ENCODE measurements at places on chromosomes 11 and 22.

DNA sequence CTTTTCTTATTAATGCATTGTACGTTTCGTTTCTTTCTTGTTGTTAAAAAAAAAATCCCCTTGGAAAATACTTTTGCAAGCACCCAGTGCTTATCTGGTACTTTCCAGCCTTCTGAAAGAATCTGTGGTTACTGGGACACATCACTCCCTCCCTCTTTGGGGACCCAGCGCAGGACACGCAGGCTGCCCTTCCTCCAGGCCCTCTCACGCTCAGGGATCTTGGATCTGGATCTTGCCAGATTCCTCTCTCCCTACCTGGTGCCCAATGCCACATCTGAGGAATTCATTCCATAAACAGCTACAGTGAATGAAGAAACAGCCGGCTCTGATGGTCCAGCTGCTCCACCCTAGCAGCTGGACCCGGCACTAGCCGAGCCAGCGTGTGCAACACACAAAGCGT, 55.7 kb downstream of the PHF21B start:
- DNase-seq, result no peak

- no peak for DNase-seq
Observed at GRCh38 chr11:115724666-115725065, 220.5 kb upstream of the CADM1 start.

GRCh38 chr11:115897707-115898106, 393.5 kb upstream of the CADM1 start:
- DNase-seq, result no peak

DNA sequence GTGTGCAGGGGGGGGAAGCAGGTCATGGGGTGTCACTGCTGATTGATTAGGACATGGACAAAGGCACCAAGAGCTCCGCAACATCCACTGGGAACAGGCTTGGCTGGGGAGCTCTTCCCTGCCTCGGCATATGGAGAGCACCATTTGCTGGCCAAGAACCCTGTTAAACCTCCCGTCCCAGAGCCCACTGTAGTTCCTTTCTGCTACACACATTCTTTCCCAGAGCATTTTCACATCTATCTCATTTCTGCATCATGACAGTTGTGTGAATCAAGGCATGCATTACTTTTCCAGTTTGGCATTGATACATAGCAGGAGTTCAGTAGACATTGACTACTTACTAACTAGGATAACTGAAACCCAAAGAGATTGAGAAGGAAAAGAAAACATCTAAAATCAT, 333.4 kb upstream of the B3GAT1 start:
- DNase-seq, result no peak

GRCh38 chr11:17887779-17888178, 125.1 kb downstream of the SERGEF start:
- no peak for DNase-seq

- no peak for DNase-seq
Observed at GRCh38 chr11:125621995-125622394, 3.0 kb upstream of the CHEK1 start.

GRCh38 chr11:122809866-122810265, 28.4 kb upstream of the CRTAM start:
- no peak for DNase-seq

DNA sequence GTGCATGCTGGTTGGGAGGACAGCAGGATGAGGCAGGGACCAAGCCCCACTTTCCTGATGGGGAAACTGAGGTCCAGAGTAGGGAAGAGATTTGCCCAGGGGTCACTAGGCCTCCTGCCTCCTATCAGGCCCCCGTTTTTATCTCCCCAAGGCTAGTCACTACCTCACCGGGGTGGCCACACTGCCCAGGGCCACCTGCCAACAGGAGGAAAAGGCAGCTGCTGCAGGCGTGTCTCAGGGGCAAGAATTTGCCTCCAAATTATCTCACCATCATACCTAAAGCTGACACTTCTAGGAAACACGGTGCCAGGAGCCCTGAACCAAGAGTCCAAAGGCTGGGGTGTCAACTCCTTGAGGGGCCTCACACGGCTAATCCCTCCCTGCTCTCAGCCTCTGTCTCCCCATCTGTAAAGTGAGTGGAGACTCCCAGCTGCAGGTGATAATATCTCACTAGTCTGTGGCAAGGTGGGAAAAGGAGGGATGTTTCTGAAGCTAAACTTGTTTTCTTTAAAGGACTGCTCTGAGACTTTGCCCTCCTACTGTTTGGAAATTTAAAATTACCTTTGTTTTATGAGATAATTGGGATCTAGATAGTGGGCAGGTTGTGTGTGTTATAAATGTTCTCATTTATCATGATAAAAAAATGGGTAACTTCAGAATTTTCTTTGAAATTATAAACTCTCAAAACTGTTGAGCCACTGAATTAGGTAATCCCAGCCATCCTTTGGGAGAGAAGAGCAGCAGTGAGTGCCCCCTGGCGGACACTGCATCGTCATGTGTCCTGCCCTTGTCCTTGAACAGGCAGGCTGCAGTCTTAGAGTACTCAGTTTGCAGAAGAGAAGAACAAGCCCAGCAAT, 60.0 kb downstream of the MYO7A start:
- peak; percentile 89 for DNase-seq

DNA sequence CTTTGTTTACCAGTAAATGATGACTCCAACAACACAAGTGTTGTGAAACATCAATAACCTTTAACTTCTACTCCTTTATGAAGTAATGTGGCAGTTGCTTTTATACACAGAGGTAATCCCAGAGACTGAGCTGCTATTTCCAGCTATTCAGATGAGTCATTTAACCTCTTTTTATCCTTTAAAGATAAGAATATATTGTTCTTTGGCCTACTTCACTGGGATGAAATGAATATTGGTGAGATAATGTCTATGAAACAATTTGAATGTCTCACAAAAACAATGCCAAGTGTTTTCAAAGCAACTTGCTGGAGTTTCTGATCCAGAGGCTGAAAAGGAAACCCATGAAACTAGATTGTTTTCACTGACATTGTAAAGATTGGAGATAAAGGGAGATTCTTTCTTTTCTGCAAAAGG, 564.4 kb upstream of the LUZP2 start:
- DNase-seq, result no peak

DNA sequence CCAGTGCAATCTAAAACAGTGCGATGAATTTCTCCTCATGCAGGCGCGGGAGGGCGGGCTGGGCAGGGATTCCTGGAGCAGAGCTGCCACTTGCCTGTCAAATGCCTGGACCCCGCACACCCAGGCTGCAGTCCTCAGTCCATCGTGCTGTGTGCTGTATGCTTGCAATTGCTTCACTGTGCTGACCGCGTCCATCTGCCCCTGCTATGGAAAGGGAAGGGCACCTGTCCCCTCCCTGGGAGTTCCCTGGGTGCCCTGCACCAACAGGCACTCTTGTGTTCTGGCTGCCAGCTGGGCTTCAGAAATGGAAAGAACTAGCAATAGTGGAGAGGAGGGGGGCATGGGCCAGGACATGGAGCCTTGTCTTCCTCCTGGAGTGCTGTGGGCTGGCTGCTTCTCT, 185.4 kb upstream of the B3GAT1 start:
- DNase-seq, result no peak

DNA sequence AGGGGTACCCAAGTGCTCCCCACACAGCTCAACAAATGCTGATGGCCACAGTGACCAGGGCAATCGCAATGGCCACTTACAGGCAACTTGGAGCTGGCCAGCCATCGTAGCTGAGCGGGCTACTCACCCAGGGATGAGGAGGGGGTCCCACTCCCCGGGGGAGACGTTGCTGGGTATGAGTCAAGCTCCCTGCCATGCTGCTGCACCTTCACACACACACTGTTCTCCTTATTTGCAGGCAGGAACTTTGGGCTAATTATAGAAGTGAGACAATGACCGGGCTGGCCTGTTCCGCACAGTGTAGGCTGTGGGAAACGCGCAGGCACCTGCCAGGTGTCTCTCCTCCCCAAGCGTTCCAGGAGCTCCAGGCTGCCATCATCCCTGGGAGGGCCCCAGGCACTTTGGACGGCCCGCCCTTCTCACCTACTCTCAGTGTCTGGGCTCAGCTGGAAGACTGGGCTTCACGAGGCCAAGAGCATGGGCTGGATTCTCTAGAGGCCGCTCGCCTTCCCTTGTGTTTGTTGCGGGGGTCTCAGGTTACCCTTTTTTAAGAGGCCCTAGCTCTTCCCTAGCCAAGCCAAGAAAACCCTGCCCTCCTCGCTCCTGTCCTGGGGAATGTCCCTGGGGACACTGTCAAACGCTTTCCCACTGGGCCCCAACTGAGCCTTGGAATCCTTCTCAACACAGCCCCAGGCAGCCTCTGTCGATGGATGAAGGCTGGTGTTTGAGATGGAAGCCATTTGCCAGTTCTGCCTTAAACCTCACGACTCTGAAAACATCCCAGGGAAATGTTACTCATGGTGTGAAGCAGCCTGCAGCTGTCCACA, 73.0 kb downstream of the RTL6 start:
- DNase-seq, result no peak

- DNase-seq, result no peak
Observed at GRCh38 chr11:130692220-130692619, 224.1 kb downstream of the SNX19 start.

DNA sequence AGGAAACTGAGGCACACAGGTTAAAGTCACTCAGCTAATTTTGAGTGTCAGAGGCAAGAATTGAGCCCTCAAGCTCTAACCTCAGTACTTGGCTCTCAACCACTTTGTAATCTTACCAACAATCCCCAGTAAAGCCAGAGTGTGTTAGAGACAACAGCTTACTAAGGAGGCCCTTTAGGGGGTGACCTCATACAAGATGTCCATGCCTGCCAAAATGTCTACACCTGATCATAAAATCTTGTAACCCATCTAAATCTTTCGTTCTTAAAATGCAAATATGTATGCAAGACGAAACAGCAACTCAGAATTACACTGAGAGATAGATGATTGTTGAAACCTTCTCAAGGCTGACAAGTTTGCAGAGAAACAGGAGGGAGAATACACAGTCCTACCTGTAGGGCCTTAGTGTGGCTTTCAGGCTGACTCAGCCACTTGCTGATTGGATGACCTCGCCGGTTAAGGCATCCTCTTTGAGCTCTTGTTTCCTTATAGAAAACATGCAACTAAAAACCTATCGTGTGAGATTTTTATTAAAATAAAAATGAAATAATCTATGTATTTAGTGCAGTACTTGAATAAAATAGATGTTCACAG, 143.2 kb downstream of the OPCML start:
- no peak for DNase-seq

GRCh38 chr11:18772211-18772610, 19.4 kb downstream of the PTPN5 start:
- no peak for DNase-seq

DNA sequence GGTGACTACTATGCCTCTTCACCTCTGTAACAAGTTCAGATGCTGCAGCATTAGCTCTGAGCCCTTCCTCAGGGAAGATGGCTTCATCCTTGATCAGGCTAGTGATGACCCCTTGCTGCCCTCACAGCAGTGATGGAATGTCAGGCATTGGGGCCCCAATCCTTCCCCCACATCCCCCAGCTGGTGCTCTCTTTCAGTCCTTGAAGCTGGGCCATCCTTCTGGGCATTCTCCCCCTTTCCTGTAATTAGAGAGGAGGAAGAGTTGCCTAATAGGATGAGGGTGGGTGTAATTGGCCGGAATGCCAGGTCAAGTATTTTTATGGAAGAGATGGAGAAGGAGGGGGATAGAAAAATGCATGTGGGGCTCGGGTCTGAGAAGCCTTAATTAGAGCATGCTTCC, 62.6 kb downstream of the TRAF6 start:
- no peak for DNase-seq

- DNase-seq, result peak; percentile 76
Observed at GRCh38 chr22:38755155-38755910, 465 bp downstream of the SUN2 start.

- DNase-seq, result no peak
Observed at GRCh38 chr11:85893395-85893794, 38.2 kb downstream of the CCDC83 start.

GRCh38 chr11:125141686-125142535, 22.6 kb upstream of the PKNOX2 start:
- peak; percentile 66 for DNase-seq
